ENCODE measurements at places on chromosomes 7 and 10.

DNA sequence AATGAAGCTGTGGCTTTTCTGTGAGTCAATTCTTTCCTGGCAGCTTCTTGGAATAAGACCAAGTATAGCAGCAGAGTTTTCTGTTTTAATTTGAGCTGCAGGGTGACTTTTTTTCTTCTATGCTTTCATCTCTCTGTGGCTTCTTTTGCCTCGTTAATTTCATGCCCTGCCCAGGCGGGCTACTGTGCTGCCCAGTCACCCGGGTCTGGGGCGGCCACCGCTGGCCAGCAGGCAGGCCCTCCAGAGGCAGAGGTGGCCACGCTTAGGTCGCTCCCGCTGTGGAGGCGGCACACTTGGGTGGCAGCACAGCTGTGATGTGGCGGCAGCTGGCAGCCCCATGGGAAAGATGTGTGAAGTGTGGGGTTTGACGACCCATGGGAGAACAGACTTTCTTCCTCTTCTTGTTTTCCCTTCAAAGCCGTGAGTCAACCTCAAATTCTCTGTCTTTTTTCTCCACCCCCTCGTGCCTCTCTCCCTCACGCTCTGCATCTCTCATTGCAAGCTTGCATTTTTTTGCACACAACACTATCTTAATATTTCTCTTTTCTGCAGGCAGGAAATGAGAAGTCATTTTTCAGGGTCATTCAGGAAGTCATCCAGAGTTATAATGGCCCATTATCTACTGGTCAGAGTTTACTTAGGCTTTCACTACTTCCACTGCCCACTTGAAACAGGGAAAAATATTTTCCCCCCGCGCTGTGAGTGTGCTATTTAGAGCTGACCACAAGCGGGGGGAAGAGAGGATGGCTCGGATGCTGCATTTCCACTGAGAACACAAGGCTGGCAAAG, 67.8 kb downstream of the EGFR start:
- DNase-seq, result no peak

- DNase-seq, result no peak
Observed at GRCh38 chr10:95982200-95982599, 61.2 kb upstream of the CCNJ start.

DNA sequence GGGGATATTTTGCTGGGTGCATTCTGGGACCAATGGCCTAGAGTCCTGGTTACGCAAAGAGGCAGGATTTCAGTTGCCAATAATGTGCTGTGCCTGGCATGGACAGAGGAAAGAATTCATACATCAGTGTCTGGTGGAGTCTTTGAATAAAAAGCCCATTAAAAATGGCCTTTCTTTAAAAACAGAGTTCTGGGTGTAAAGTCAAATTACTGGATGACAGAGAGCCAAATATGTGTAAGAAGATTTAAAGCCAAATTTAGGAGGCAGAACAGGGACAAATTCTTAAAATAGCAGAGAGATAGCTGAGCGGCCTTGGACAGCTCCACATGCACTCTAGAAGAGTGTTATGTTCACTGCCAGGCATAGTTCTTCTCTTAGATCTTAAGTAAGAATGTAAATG, 60.8 kb upstream of the MEOX2 start:
- no peak for DNase-seq

GRCh38 chr7:33970536-33970935, 65.2 kb downstream of the BMPER start:
- DNase-seq, result no peak

- no peak for DNase-seq
Observed at GRCh38 chr10:124498056-124498455, 36.4 kb downstream of the LHPP start.
